ENCODE measurements at places on chromosomes 12 and 14. TPM values are rescaled to one million over a fixed set of nuclear protein-coding genes. Genes with fewer than 3 reads are reported as not detected.
A peak's percentile ranks its signal among the peaks of the same experiment; 100 is the strongest.

GRCh38 chr14:95935228-95935822 lies 58.7 kb downstream of the TUNAR start:
- peak; percentile 81 for DNase-seq
- no peaks in the 10 kb centered on the region for H3K4me1 ChIP-seq
- H3K36me3 ChIP-seq, result no peaks in the 10 kb centered on the region
- no peaks in the 10 kb centered on the region for H3K27me3 ChIP-seq

DNA sequence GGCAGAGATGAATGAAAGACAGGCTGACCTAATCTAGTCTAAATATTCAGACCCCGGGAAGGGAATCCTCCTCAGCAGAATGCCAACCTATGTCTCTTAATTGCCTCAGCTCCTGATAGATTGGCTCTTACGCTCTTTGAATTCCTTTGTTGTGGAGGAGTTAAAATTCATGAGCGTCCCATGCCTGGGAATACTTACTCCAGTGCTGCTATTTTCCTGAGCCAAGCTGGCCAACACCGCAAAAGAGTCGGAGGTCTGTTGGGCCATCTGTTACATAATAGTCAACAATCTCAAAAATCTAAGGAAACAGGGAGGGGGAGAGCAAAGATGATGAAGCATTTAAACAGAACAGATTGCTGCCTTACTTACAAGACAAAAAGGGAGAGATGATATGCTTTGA lies 182.8 kb downstream of the ASCL1 start:
- H3K4me3 ChIP-seq, result no peak overlapping the region
- no peaks in the 10 kb centered on the region for H3K36me3 ChIP-seq
- DNase-seq, result no peak
- H3K27me3 ChIP-seq, result no peaks in the 10 kb centered on the region

DNA sequence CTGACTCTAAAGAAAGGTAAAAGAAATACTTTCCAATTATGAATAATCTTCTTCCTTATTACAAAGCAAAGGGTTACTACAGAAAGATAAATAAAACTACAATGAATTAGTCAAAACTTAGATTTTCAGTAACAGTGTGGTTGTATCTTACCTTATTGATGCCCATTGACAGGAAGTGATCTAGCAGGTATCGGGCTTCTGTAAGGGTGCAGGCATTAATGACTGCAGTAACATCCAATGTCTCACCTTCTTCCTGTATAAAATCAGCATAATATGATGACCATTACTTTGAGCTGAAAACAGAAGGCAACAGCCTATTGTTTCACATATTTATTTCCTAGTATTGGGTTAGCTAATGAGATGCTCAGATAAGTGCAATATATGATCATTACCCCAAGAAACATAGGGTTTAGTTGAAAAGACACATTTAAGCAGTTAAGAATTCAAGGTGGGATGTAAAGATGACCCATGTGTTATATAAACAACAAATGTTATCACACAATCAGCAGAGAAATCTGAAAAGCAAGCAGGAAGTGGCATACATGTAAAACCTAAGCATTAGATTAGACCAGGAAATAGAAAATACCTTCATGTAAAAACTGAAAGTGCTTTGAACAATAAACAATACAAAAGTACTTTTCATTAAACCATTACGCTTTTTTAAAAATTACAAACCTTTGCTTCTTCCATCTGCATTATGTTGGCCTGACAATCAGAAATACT lies 111.2 kb downstream of the KIF21A start:
- no peak for DNase-seq
- H3K4me1 ChIP-seq, result no peaks in the 10 kb centered on the region
- no peaks in the 10 kb centered on the region for H3K27me3 ChIP-seq
- no peaks in the 10 kb centered on the region for H3K36me3 ChIP-seq
- H3K27ac ChIP-seq, result no peak overlapping the region
- no peak overlapping the region for H3K4me3 ChIP-seq

DNA sequence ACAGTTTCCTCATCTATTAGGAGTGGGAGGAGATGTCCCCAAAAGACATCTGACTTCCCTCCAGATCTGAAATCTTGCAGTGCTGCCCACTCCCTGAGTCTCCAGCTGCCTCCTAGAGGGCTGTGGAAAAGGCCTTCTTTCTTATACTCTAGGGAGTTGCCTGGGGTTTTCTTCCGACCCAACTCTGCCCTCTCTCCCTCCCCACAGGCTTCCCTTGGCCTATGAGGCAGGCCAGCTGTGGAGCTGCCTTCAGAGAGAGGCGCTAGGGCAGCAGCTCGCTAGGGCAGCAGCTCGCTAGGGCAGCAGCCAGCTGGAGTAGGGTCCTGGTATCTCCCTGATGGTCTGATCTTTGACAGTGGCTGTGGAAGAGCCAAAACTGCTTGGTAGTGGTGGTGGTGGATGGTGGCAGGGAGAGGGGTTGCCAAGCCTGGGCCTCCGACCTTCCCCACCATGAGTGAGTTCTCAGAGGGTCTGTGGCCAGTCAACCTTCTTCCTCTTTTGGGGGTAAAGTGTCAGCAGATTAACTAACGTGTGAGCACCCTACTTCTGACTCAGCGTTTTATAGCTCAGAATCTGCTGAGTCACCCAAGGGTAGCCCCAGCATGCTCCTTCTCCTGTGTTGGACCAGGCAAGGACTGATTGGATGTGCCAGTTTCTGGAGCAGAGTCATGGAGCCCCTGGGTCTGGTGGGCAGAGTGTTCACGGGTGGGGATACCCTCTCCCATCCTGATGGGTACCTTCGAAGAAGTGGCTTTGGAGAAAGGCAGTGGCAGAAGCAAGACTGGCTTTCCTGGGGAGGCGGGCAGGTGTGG lies 2.3 kb downstream of the SLC48A1 start:
- no peaks in the 10 kb centered on the region for H3K4me1 ChIP-seq
- H3K27me3 ChIP-seq, result no peaks in the 10 kb centered on the region
- peak; percentile 90 for DNase-seq
- H3K27ac ChIP-seq, result peak overlapping the region; percentile 13
- no peak overlapping the region for H3K4me3 ChIP-seq

DNA sequence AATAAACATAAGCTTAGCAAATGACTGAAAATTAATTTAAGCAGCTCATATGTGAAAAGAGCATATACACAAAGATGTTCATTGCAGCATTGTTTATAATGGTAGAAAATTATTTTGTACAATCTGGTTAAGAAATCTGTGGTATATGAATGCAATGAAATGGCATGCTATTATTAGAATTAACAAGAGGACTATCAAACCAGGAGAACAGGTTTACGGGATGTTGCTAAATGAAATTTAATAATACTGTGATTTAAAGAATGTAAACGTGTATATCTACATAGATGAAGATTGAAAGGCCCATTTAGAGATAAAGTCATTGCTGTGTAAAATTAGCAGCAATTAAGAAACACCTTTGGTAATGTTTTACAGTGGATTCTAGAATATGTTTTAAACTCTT lies 70.5 kb downstream of the EID3 start:
- H3K36me3 ChIP-seq, result no peaks in the 10 kb centered on the region
- no peak overlapping the region for H3K4me3 ChIP-seq
- DNase-seq, result no peak
- no peak overlapping the region for H3K27ac ChIP-seq

DNA sequence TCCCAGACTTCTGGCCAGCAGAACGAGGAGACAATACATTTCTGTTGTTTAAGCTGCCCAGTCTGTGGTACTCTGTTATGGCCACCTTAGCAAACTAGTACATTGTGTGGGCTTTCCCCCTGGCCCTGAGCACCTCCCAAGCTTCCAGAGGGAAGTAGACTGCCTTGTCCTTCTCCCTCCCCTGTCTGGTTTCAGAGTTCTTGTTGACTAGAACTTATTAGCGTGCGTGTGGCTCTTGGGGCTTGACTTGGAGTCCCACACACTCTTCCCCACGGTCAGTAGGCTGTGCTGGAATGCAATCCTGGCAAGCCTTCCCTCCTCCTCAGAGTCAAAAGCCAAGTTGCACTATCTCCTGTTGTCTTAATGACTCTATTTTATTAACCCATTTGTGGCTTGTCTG lies 27.7 kb downstream of the FBLN5 start:
- H3K27me3 ChIP-seq, result no peaks in the 10 kb centered on the region
- DNase-seq, result no peak
- H3K4me1 ChIP-seq, result peaks cover 3% of the 10 kb centered on the region
- no peaks in the 10 kb centered on the region for H3K36me3 ChIP-seq
- no peak overlapping the region for H3K4me3 ChIP-seq

PIWIL1 gene
- 0.15 TPM for polyA plus RNA-seq

YBX3 gene
- polyA plus RNA-seq, result 86.9 TPM

SLC6A12 gene
- 45.6 TPM for polyA plus RNA-seq

EML5 gene
- 0.26 TPM for polyA plus RNA-seq

RERG gene
- polyA plus RNA-seq, result 29.3 TPM

TGM1 gene
- 4.5 TPM for polyA plus RNA-seq
